ENCODE measurements at places on chromosomes 6 and 20.

DNA sequence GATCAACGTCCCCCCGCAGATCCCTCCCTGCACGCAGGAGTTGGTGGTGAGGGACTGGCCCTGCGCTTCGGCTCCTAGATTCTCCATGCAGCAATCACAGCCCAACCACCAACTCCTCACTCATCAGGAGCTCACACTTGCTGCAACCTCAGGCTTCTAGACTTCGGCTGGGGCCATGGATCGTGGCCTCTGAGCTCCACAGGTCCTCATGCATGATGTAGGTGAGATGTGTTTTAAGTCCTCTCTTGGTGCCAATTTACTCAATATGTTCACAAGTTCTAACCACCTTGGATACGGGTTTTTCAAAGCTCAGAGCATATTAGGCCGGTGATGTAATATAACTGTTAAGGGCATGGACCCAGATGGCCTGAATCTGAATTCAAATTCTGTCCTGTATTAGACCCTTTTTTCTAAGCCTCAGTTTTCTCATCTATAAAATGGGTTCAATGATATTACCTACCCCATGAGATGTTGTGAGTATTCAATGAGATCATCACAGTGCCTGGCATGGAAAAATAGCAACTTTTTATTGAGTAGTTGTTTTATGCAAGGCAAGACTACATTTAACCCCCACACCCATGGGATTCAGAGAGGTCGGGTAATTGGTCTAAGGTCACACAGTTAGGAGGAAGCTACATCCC is 31.0 kb downstream of the SUN5 start:
- no peak overlapping the region for H3K27ac ChIP-seq
- H3K36me3 ChIP-seq: no peaks in the 10 kb centered on the region
- H3K4me3 ChIP-seq: no peak overlapping the region
- DNase-seq: no peak
- no peaks in the 10 kb centered on the region for H3K4me1 ChIP-seq

DNA sequence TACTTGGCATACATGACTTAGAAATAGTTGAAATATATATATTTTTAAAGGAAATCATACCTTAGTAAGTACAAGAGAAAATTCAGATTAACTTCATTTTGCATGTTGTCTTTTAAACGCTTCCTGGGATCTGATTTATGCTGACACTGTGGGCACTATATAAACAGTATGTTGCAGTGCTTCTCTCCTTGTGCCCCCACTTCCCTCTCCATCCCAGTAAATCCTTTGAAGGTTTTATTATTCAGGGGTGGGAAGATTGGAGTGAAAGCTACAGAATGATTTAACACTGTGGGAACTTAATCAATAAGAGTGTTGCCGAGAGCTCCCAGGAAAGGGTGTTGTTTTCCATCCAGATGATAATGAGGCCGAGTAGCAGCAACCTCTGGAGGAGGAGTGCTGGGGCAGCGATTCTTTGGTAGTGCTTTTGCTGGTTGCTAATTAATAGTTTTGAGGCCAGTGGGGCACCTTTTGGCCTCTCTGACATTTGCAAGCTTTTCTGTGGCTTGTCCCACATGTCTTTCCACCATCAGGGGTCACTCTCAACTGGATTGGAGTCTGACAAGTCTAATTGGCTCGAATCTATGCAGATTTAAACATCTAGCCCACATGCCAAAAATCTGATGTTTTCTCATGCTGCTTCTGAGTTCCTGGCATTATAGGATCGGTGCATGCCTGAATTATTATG is 183.0 kb upstream of the MMS22L start:
- no peaks in the 10 kb centered on the region for H3K4me1 ChIP-seq
- H3K27me3 ChIP-seq: no peaks in the 10 kb centered on the region
- no peaks in the 10 kb centered on the region for H3K36me3 ChIP-seq
- no peak overlapping the region for H3K27ac ChIP-seq

DNA sequence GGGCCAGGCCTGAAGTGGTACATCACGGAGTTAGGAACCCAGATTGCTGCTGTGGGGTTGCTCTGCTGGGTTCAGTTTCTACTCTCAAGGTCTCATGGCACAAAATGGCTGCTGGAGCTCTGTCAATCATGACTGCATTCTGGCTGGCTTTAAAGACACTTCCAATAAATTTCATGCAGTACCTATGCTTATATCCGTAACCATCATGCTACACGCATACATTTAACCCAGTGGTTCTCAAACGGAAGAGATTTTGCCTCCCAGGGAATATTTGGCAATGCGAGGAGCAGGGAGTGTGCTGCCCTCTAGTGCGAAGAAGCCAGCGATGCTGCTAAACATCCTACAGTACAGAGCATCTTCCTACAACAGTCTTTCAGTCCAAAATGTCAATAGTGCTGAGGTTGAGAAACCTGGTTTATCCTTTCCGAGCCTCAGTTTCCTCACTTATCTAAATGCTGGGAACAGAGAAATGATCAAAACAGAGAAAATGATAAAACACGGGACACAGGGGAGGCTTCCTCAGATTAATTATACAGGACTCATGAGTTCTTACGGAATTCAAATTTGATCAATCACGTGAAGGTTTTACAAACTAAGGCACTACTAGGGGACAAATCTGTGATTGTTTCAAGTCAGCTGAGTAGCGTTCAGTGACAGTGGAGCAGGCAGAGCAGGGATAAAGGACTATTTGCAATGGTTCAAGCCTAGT is 9.6 kb upstream of the SLC2A10 start:
- no peaks in the 10 kb centered on the region for H3K36me3 ChIP-seq
- DNase-seq: no peak
- no peak overlapping the region for H3K27ac ChIP-seq
- no peak overlapping the region for H3K4me3 ChIP-seq
- peaks cover 4% of the 10 kb centered on the region for H3K27me3 ChIP-seq
- H3K4me1 ChIP-seq: no peaks in the 10 kb centered on the region

DNA sequence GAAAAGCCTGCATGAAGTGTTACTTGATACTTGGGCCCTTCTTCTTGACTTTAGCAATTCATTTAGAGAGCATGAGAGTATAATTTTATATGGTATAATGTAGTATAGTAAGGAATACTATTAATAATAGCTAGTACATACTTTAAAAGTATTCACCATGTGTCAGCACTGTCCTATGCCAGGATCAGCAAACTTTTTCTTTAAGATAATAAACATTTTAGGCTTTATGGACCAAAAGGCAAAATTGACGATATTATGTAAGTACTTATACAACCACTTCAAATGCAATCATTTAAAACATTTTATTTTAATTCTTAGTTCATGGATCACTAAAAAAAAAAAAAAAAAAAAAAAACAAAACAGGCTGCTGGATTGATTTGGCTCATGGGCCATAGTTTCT is 163.9 kb downstream of the IBTK start:
- no peak overlapping the region for H3K4me3 ChIP-seq
- H3K27me3 ChIP-seq: no peaks in the 10 kb centered on the region
- no peak overlapping the region for H3K27ac ChIP-seq
- peak; percentile 36 for DNase-seq
- no peaks in the 10 kb centered on the region for H3K4me1 ChIP-seq
- H3K36me3 ChIP-seq: no peaks in the 10 kb centered on the region

- peak within 1 kb of the TSS; percentile 80 for H3K4me3 ChIP-seq
- peaks cover 9% of the 10 kb centered on the region for H3K4me1 ChIP-seq
- H3K36me3 ChIP-seq: no peaks in the 10 kb centered on the region
- H3K27ac ChIP-seq: peak within 1 kb of the TSS; percentile 71
- no peaks in the 10 kb centered on the region for H3K27me3 ChIP-seq
These were observed at the start of gene EPB41L2 for GRCh38 chr6:131063028-131063763. TSS of gene EPB41L2 (minus strand) at chr6:131063245. CDS start at chr6:130956485, 106,760 bp downstream.

DNA sequence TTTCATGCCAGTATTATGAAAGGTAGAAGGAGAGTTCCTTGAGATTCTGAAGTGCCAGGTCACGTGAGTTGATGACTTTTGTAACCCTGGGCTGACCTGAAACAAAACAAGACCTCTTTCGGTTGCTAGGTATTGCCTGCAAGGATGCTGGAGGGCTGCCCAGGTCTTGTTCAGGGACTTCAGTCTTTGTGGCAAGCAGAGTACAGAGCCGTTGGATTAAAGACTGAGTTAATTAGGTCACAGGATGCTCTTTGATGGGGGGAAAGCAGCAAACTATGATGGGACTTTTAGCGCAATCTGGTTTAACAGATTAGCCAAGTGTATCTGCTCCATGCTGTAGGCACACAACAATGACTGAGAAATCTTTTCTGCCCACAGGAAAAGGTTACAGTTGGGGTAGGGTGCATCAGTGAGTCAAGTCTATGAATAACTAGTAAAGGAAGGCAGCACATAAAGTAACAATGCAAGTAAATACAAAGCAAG is 12.8 kb upstream of the ELOVL5 start:
- no peak overlapping the region for H3K27ac ChIP-seq
- H3K27me3 ChIP-seq: no peaks in the 10 kb centered on the region
- peaks cover 16% of the 10 kb centered on the region for H3K4me1 ChIP-seq
- H3K4me3 ChIP-seq: no peak overlapping the region
- DNase-seq: peak; percentile 56

- peak overlapping the region; percentile 43 for H3K27ac ChIP-seq
- DNase-seq: peak; percentile 91
- peaks cover 16% of the 10 kb centered on the region for H3K4me1 ChIP-seq
- H3K4me3 ChIP-seq: no peak overlapping the region
- H3K27me3 ChIP-seq: no peaks in the 10 kb centered on the region
These were observed 9.2 kb downstream of the ECI2 start for GRCh38 chr6:4125933-4126864.

DNA sequence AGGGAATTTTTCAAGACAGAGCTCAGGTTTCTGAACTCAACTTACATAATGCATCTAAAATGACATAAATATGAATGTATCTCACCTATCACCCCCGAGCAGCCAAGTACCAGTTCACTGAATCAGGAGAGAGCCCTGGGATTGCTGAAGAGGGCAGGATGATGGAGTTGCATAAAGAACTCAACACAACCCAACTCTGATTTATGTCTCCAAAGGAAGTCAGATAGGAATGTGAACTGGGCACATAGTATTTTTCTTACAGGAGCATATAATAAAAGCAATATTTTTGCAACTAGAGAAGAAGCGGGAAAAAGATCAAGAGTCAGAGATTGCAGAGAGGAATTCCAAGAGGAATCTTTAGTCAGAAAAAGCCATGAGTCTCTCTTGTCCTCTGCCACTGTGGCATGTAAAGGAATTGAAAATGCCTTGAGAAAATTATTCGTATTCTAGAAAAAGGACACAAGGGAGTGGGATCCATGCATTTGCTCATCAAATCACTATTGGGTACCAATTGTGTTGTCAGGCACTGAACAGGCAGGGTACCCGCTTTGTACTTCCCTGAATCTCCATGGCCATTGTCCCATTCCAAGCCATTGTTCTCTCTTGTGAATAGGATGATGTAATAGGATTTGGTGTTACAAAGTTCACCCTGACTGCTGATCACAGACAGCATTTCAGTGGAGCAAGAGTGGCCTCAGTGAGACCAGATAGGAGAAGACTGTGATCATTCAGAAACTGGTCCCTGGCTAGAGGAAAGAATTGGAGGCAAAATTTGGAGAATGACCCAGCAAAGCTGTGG is 16.3 kb downstream of the RIN2 start:
- no peaks in the 10 kb centered on the region for H3K36me3 ChIP-seq
- no peaks in the 10 kb centered on the region for H3K27me3 ChIP-seq
- no peak overlapping the region for H3K27ac ChIP-seq
- no peak overlapping the region for H3K4me3 ChIP-seq
- DNase-seq: no peak

DNA sequence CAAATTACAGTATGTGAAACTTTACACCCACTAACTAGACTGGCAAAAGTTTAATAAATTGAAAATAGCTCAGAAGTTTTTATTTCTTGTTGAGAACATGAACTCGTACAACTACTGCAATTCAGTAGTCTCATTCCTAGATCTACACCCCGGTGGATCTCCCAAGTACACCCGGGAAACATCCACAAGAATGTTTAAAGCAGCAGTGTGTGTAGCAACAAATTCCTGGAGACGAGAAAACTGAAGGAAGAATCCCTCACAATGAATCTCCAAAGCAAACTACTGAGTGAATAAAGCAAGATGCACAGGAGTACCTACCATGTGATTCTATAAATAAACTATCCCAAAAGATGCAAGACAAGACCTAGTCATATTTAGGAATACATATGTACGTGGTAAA is 954.0 kb upstream of the MAP3K7 start:
- DNase-seq: no peak
- no peaks in the 10 kb centered on the region for H3K4me1 ChIP-seq
- H3K4me3 ChIP-seq: no peak overlapping the region
- no peaks in the 10 kb centered on the region for H3K36me3 ChIP-seq
- H3K27me3 ChIP-seq: no peaks in the 10 kb centered on the region
- no peak overlapping the region for H3K27ac ChIP-seq

DNA sequence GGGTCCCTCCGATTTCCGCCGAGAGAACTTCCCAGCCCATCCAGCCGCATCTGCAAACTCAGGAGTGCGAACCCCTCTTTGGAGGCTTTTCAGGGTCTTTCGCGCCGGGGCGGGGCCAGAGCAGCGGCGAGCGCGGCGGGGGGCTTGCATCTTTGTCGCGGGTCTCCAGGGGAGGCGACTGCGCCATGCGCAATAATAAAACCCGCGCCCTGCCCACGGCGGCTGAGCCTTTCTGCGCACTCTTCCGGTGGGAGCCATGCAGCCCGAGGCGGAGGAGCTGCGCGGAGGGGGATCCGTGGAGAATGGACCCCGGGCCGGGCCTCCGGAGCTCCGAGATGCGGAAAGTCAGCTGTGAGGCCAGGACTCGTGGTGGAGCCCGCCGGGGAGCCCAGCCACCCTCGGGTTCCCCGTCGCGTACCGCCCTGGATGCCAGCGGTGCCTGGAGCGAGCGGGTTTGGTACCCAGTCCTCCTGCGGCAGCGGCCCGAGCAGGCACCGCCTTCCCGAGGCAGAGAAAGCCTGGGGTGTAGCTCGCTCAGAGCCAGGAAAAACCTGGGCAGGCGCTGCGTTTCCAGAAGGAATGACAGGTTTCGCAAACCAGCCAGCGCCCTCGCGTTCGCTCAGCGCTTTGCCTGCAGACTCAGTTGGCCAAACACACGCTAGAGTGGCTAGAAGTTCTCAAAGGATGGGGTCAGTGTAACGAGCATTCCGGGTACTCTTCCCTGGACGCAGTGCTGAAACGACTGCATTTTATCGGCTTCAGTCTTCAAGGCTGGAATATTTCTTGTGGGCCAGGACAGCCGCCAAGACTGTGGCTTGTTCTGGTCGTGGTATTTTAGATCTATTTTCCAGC is 1.2 kb downstream of the AKAP12 start:
- peak overlapping the region; percentile 76 for H3K4me3 ChIP-seq
- H3K27ac ChIP-seq: peak overlapping the region; percentile 74
- H3K36me3 ChIP-seq: no peaks in the 10 kb centered on the region
- DNase-seq: peak; percentile 74

DNA sequence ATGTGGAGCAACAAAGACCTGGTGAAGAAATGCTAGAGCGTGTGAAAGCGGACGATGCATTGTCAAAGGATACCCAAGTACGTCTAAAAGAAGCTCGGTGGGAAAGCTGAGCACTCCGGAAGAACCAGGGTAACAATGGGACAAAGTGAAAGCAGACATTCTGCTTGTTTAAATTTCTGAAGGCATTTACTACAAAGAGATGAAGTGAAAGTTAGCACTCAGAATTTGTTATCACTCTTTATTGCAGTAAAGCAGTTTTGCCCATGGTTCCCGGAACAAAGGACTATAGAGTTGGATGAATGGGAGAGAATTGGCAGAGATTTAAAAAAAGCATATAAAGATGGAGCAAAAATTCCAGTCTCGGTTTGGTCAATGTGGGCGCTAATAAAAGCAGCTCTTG is 12.8 kb upstream of the IRAK1BP1 start:
- no peaks in the 10 kb centered on the region for H3K4me1 ChIP-seq
- DNase-seq: no peak
- no peak overlapping the region for H3K4me3 ChIP-seq
- H3K36me3 ChIP-seq: no peaks in the 10 kb centered on the region
- no peak overlapping the region for H3K27ac ChIP-seq
- no peaks in the 10 kb centered on the region for H3K27me3 ChIP-seq
